ENCODE measurements at places on chromosomes 16 and 17. TPM values are rescaled to one million over a fixed set of nuclear protein-coding genes. Genes with fewer than 3 reads are reported as not detected.

GNGT2 gene
- not detected for total RNA-seq

QPRT gene
- total RNA-seq, result under 0.01 TPM

EMC8 gene
- total RNA-seq, result 29.6 TPM

SYNGR3 gene
- total RNA-seq, result 4.4 TPM

GPRC5C gene
- total RNA-seq, result 7.2 TPM

TP53TG3 gene
- total RNA-seq, result not detected

MPDU1 gene
- total RNA-seq, result 32.5 TPM

HOXB8 gene
- total RNA-seq, result not detected

LRRC37A gene
- total RNA-seq, result 1.4 TPM

AOC3 gene
- under 0.01 TPM for total RNA-seq

ODAD4 gene
- under 0.01 TPM for total RNA-seq

KLHL11 gene
- 41.4 TPM for total RNA-seq

SLC25A10 gene
- total RNA-seq, result 24.3 TPM

DYNLL2 gene
- total RNA-seq, result 36.1 TPM

CCL4L2 gene
- total RNA-seq, result not detected

SYCE1L gene
- 0.34 TPM for total RNA-seq

CDRT4 gene
- total RNA-seq, result 0.34 TPM

ANKRD40CL gene
- total RNA-seq, result not detected

RSPRY1 gene
- 48.8 TPM for total RNA-seq

KRT17 gene
- 27,930 TPM for total RNA-seq

TXNDC11 gene
- 36.6 TPM for total RNA-seq

MYH13 gene
- not detected for total RNA-seq

MRPL12 gene
- total RNA-seq, result 14.0 TPM

CCDC200 gene
- total RNA-seq, result not detected

PRR14 gene
- 10.5 TPM for total RNA-seq

MYH2 gene
- total RNA-seq, result not detected

SLC35G6 gene
- not detected for total RNA-seq

TK1 gene
- 1.4 TPM for total RNA-seq

CASKIN1 gene
- total RNA-seq, result 0.34 TPM

NATD1 gene
- total RNA-seq, result 1.0 TPM

TBC1D3H gene
- total RNA-seq, result not detected

TMEM92 gene
- total RNA-seq, result 0.34 TPM

TEX2 gene
- 50.0 TPM for total RNA-seq

C16orf95 gene
- 2.1 TPM for total RNA-seq

NXPH3 gene
- total RNA-seq, result 0.14 TPM
